Activated CD8-positive, alpha-beta memory T cell treated with anti-CD3 and anti-CD28 coated beads for 4 hours (primary cell): ENCODE measurements at places on chromosomes 12 and 14.

DNA sequence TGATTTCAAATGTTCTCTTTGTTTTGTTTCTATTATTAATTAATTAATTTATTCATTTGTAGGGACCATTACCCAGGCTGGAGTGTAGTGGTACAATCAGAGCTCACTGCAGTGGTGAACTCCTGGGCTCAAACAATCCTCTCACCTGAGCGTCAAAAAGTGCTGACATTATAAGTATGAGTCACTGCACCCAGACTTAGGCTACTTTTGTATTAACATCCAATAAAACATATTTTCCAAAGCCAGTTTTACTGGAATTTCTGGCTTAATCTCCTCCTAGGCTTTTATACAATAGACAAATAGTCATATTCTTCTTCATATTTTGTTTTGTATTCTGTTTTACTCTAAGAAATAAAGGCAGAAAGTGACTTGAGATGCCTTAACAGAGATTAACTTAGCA is 749.6 kb downstream of the SLC16A7 start:
- DNase-seq = no peak

DNA sequence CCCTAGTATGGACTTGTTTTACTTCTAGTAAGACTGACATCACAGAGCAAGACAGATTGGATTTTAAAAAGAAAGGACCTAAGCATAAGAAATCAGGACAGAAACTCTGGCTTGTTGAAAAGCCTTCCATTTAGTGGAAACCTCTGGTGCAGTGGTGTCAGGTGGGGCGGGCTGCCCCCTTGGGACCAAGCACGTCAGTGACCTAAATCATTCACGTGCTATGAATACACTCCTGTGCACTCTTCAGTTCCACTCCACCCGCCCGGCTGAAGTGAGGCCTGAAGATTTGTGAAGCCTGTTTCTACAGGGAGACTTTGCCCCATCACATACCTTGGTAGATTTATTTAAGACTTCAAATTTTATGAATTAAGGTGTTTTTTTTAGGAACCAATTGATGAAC is 58.2 kb upstream of the STRN3 start:
- no peak for DNase-seq

DNA sequence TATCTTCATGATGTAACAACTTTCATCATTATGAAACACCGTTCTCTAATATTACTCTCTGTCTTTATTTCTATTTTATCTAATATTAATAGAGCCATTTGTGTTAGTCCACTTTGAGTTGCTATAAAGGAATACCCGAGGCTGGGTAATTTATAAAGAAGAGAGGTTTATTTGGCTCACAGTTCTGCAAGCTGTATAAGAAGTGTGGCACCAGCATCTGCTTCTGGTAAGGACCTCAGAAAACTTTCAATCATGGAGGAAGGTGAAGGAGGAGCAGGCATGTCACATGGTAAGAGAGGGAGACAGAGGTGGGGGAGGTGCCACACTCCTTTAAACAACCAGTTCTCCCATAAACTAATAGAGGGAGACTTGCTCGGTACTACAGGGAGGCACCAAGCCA is 25.1 kb downstream of the BORCS5 start:
- DNase-seq = no peak

DNA sequence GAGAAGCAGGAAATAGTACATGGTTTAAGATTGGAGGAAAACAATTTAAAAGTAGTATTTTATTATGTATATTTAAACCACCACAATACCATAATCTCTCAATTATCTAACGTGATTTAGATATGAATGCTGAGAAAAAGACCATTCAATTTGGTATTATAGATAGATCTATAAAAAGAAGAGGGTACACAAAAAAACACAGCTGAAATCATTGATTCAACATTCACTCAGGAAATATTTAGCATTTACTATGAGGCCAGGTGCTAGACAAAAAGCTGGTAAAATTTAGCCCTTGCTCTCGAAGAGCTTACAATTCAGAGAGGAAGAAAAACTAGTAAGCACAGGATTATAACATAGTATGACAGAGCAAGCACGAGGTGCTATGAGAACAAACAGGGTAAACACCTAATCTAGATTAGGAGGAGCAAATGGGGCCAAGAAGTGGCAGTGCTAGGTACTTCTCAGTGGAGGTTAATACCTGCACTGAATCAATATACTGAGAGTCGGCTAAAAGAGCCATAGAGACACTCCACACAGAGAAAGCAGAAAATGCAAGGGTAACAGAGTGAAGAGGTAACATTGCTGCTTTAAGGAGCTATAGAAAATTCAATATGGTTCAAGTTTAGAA is 27.6 kb downstream of the TRIP11 start:
- DNase-seq = no peak

DNA sequence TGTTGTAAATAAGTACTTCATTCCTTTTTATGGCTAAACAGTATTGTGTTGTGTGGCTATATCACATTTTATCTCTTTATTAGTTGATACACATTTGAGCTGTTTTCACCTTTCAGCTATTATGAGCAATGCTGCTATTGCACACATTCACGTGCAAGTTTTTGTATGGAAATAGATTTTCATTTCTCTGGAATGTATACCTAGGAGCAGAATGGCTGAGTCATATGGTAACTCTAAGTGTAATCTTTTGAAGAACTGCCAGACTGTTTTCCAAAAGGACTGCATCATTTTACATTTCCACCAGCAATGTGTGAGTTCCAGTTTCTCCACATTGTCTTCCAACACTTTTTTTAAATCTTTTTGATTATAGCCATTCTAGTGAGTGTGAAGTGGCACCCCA is 134.0 kb downstream of the SRGAP1 start:
- no peak for DNase-seq

- DNase-seq = no peak
These were observed 317.7 kb downstream of the BMP4 start for GRCh38 chr14:53638966-53639365.
